ENCODE measurements at places on chromosomes 16 and 17.
A peak's percentile ranks its signal among the peaks of the same experiment; 100 is the strongest.

- no peak for DNase-seq
Measured at GRCh38 chr16:54519161-54519695, 232.6 kb upstream of the IRX3 start.

DNA sequence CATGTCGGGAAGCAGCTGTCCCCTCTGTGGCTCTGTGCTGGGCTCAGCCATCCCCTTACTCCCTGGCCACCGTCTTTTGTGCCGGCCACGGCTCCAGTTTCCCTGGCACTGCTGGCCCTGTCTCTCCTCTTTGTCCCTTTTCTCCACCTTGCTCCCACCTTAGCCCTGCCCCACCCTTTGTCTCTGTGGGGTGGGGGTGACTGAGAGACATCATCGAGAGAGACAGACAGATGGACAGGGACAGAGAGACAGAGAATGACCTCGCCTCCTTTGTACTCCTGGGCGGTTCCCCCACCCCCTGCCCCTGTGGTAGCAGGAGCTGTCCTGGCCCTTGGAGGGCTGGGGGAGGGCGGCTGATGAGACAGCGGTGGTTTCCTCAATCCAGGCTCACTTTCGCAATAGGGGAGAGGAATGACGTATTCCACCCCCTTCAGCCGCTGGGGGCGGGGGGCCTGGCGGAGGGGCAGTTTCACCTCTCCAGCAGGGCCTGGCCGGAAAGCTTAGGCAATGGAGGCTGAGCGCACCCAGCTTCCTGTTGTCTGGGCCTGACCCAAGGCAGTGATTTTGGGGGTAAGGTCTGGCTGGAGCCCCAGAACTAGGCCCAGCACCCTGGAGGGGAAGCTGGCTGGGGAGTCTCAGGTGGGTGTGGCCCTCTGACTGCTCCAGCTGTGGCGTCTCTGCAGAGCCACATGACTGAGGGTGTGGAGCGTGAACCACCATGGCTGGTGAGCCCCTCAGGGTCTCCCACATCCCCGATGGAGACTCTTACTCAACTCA is 7.3 kb downstream of the FMNL1 start:
- peak; percentile 86 for DNase-seq

- DNase-seq = no peak
Measured at GRCh38 chr16:71460236-71460635, 1.8 kb downstream of the ZNF23 start.

DNA sequence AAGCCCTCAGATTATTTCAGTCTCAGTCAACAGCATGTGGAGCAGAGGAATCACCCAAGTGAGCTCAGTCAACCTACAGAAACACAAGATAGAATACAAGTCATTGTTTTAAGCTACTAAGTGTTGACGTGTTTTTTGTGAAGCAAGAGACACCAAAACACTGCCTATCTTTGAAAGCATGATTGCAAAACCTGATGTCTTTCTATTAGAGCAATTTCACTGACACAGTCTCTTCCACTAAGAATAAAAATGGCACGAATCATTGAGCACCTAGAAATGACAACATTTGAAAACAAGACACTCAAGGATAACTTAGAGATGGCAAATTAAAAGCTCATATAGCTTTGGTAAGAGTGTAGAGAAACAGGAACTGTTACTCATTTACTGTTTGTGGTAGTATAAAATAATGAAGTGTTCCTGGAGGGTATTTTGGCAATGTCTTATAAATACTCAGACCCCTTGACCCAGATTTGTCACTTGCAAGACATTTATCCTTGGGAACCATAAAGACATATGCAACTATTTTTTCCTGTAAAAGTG is 407.1 kb upstream of the XYLT1 start:
- DNase-seq = no peak

DNA sequence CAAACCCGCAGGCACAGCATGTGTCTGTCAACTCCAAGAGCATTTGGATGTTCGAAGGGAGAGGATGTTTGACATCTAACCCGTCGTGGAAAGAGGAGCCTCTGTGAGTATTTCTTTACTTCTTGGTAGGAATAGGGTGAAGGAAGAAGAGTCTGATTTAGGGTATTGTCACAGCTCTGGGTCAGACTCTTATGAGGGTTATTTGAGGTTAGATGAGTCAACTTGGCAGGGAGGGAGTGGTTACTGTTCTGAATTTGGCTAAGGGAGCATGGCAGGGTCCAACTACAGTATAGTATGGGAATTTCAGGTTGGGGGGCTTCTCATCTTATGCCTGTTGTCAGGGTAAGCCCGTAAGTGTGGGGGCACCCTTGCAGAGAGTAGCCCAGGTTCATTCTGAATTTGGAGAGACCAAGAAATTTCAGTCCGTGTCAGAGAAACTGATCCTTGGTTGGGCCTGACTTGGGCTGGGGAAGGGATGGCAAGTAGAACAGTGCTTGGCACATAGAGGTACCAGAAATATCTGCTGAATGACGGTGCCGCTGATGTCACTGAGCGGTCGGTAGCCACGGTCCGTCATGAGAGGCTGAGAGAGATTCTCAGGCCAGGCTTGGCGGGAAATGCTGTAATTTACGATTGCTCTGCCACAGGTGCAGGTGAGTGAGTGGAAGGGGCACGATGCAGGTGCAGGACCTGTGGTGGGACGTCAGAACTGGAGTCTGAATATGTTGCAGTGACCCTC is 43.2 kb downstream of the MYH3 start:
- no peak for DNase-seq

DNA sequence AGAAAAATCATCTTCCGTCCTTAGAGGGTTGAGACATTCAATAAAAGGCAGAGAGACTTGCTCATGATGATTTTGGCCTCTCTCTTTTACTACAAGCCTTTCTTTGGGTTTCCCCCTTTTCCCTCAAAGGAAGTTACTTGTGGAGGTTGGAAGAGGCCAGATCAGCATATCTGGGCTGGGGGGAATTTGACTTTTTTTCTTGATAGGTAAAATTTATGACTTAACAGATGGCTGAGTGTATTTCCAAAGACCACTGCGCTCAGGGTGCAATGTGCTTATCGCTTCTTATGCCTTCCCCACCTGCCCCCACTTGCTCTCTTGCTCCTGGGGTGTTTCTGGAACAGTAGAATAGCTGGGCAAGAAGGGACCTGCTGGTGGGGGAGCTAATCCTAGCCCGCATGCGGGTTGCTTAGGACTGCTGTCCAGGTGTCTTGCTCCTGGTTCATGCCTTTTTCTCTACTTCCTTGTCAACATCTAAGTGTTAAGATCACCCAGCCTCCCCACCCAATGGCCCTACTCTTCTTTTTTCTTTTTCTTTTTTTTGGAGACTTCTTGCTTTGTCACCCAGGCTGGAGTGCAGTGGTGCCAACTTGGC is 131.9 kb downstream of the MSI2 start:
- no peak for DNase-seq

GRCh38 chr16:30526137-30526822 is at the start of gene ZNF768:
Gene ZNF768, minus strand, starts transcription at chr16:30526566. Its CDS starts 153 bp downstream, at chr16:30526413.
- DNase-seq = no peak

DNA sequence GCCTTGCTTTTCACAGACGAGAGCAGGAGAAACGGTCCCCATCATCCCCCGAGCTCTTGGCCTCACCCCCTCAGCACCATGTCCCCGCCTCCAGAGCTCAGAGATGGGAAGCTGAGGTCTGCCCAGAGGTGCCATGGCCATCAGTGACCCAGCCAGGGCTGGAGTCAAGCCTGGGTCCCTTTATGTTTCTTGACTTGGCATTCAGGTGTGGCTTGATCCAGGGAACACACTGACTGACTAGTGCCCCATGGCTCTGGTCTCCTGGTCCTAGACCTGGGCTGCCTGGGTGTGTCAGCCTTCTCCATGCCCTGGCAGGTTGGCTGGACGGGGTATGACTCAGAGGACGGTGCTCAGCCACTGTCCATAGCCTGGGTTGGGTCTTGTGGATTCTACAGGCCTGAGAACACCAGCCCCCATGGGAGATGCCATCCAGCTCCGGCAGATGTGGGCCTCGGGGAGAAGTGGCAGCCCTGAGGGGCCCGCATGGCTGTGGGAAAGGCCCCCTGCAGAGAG is 54.2 kb downstream of the ZFPM1 start:
- DNase-seq = no peak

GRCh38 chr17:48543854-48544348 is 1.0 kb downstream of the HOXB2 start:
- DNase-seq = peak; percentile 52

GRCh38 chr16:48082516-48082915 is 73.3 kb downstream of the ABCC12 start:
- no peak for DNase-seq

- no peak for DNase-seq
Measured at GRCh38 chr17:46176975-46177374, 16.3 kb downstream of the KANSL1 start.

DNA sequence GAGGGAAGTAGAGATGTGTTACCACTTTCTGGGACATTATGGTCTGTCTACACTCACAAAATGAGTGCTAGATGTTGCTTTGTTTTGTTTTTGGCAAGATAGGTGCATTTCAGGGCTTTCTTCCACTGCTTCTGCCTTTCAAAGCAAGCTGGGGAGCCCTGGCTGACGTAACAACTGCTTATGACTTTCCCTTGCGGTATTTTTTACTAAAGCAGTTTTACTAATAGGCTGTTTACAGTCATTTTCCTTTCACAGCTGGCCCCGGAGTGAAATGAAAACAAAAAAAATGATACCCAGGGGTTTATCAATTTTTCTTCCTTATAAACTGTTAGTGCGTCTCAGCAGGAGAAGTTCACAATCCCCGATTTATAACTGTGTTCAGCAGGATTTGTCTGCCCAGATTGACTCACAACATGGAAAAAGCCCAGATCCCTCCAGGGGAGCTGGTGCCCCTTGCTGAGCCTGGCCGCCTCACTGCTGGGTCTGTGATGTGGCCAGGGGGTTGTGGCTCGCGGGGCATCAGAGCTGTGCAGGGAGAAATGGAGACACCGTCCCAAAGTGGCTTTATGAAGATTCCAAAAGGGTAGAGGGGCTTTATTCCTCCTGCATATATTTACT is 184.4 kb upstream of the HS3ST3A1 start:
- no peak for DNase-seq

- DNase-seq = no peak
Measured at GRCh38 chr17:4499431-4500190, 930 bp downstream of the SPNS2 start.

DNA sequence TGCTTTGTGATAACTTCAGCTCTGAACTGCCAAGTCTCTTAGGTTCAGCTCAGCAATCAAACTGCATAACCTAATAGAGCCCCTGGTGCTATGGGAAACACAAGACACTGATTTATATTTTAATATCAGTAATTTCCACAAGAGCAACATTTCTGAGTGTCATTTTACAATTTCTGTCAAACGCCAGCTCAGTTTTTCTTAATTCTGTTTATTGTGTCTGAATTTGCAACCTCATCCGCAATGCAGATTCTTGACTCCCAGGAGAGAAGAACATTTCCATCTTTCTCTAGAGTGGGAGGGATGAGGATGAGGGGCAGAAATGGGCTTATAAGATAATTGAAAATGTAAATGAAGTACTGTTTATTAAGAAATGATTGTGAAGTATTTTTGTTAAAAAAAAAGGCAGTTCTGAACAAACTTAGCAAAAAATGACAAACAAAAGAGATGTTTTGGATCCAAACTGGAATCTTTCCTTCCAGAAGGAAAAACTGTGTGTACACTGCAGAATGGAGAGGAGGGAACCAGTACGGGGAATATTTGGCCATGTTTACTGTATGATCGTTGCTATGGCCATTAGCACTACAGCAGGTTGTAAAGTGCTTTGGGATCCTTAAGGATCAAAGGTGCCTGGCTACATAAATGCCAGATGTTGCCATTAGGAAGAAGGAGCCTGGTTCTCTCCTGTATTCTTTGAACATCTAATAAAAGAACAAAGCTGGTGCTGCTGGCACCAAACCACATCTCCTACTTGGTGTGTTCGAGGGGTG is 7.4 kb upstream of the PMFBP1 start:
- DNase-seq = no peak

DNA sequence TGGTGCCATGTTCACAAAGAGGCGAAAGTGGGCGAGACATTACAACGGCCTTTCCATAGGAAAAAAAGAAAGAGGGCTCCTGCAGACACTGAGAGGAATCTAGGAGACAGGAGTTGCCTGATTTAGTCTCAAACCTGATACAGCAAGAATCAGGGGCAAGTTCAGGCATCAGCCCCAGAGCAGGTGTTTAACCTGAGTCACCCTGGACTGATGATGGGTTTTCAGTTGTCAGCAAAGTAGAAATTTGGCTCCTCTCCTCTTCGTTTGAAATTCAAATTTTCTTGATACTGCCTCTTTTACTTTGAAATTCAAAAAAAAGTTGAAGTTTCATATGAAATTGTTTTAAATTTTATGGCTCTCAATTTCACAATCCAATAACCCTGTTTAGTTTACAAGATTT is 189.5 kb downstream of the ABCC12 start:
- DNase-seq = no peak

GRCh38 chr17:43572368-43572980 is 26.3 kb upstream of the ETV4 start:
- no peak for DNase-seq

- DNase-seq = no peak
Measured at GRCh38 chr16:518858-519257, 8.7 kb upstream of the CAPN15 start.

GRCh38 chr17:27415120-27415795 is 41.0 kb upstream of the KSR1 start:
- DNase-seq = no peak

DNA sequence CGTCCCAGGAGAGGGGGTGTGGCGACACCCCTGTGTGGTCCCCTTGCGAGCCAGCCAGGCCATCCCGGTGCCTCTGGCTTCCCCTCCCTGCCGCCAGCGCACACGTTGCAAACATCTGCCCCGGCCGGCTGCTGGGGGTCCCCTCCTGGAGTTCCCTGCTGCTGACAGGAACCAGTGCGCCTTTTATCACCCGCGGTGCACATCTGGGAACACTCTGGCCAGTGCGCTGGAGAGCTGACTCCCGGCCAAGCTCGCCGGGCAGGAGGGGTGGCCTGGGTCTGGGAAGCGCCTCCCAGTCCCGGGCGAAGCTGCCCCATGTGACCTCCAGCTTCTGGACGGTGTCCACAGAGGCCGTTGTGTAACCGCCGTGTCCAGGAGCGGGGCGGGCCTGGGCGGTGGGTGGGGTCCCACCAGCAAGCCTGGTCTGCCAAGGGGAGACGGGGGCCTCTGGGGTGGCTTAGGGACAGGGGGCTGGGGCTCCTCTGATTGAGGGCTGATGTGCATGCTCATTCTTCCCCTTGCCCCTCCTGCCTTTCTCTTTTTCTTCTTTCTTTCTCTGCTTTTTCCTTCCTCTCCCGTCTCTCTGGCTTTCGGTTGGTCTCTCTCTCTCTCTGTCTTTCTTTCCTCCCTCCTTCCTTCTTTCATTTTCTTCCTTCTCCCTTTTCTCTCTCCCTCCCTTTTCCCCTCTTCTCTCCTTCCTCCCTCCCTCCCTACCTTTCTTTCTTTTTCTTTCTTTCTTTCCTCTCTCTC is 25.2 kb upstream of the CIBAR2 start:
- DNase-seq = no peak
